Glutamatergic neuron (in vitro differentiated cells): ENCODE measurements at places on chromosomes 6 and 20. TPM values are rescaled to one million over a fixed set of nuclear protein-coding genes. Genes with fewer than 3 reads are reported as not detected.

The SIRPB2 gene
- not detected for total RNA-seq

The SLC35F1 gene
- total RNA-seq = 22.4 TPM

The TREML2 gene
- not detected for total RNA-seq

The PHACTR3 gene
- total RNA-seq = 37.0 TPM

The RBPJL gene
- total RNA-seq = not detected

- no peak for DNase-seq
- H3K4me1 ChIP-seq = peaks cover 33% of the 10 kb centered on the region
- H3K4me3 ChIP-seq = no peak overlapping the region
- no peak overlapping the region for H3K27ac ChIP-seq
- no peaks in the 10 kb centered on the region for H3K36me3 ChIP-seq
Measured at GRCh38 chr6:7170117-7170732, 62.5 kb downstream of the RREB1 start.

- no peak for DNase-seq
- H3K4me3 ChIP-seq = no peak overlapping the region
- no peak overlapping the region for H3K27ac ChIP-seq
- H3K4me1 ChIP-seq = no peaks in the 10 kb centered on the region
- H3K27me3 ChIP-seq = no peaks in the 10 kb centered on the region
Measured at GRCh38 chr6:146357578-146358430, 185.8 kb upstream of the RAB32 start.

- no peak for DNase-seq
- no peaks in the 10 kb centered on the region for H3K36me3 ChIP-seq
- no peaks in the 10 kb centered on the region for H3K27me3 ChIP-seq
- H3K4me1 ChIP-seq = no peaks in the 10 kb centered on the region
- H3K27ac ChIP-seq = no peak overlapping the region
- H3K4me3 ChIP-seq = no peak overlapping the region
Measured at GRCh38 chr6:134564705-134565104, 246.8 kb upstream of the SGK1 start.

- no peak overlapping the region for H3K4me3 ChIP-seq
- DNase-seq = no peak
- no peak overlapping the region for H3K27ac ChIP-seq
- peaks cover 17% of the 10 kb centered on the region for H3K4me1 ChIP-seq
Measured at GRCh38 chr6:24902782-24903181, 33.0 kb downstream of the RIPOR2 start.

GRCh38 chr6:30541515-30542403 is 14.5 kb downstream of the GNL1 start:
- H3K4me1 ChIP-seq = peaks cover 20% of the 10 kb centered on the region
- no peaks in the 10 kb centered on the region for H3K36me3 ChIP-seq
- H3K4me3 ChIP-seq = peak overlapping the region; percentile 77
- peak; percentile 81 for DNase-seq
- no peak overlapping the region for H3K27ac ChIP-seq
